CD8-positive, alpha-beta memory T cell (primary cell): ENCODE measurements at places on chromosomes 11 and 22.

DNA sequence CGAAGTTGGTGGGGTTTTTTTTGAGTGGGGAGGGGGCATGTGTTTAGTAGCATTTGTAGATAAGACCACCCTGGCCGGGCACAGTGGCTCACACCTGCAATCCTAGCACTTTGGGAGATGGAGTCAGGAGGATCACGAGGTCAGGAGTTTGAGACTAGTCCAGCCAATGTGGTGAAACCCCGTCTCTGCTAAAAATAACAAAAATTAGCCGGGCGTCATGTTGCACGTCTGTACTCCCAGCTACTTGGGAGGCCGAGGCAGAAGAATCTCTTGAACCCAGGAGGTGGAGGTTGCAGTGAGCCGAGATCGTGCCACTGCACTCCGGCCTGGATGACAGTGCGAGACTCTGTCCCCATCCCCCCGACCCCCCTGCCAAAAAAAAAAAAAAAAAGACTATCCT, 34.6 kb downstream of the CECR2 start:
- no peak for DNase-seq

- DNase-seq, result no peak
Measured at GRCh38 chr11:72144807-72145565, 9.5 kb downstream of the FOLR3 start.

DNA sequence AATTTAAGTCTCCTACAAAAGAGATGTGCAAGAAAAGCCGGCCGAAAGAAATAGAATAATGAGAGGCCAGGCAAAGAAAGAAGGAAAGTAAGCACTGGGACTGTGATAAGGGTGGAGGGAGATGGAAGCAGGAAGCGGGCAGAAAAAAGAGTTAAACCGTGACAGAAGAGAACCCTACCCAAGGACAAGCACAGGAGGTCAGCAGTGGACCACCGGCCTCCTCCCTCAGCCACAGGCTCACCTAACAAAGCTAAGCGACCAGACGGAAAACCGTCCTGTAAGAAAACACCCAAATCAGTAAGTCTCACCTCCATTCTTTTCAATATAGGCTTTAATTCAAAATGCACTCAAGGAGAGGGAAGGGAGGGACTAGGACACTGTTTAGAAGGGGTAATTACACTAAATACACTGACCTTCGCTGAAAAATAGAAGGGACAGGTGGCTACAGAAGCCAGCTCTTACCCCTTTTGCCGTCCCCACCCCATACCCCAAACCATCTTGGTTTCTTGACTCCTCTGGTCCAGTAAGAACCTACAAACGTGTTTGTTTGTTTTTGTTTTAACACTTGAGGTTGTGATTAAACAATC, 1.9 kb downstream of the FAM181B start:
- no peak for DNase-seq

GRCh38 chr11:72058416-72059034, 21.8 kb downstream of the NUMA1 start:
- DNase-seq, result no peak

- no peak for DNase-seq
Measured at GRCh38 chr11:129578006-129578405, 202.4 kb downstream of the BARX2 start.

DNA sequence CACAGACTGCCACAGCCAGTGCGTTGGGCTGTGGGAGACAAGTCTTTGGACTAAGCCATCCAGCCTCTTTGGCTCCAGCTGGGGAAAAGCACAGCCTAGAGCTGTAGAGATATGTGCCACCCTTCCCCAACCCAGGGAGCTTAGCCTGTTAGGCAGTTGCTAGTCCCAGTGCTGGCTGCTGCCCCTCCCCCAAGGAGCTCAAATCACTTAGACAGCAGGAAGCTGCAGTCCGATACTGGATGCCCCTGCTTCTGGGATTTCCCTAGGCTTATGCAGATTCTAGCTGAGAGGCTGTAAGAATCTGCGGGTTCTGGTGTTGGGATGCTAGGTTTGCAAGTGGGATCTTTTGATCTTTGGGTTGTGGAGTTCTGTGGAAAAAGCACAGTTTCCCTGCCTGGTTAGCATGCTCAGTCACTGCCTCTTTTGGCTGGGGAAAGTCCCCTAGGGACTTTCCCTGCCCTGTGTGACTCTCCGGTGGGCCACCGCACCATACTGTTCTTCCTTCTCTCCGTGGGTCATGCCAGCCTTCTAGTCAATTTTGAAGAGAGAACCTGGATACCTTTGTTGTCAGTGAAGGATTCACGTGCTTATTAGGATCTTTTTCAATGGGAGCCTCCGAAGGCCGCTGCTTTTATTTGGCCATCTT, 792.0 kb downstream of the KCNA4 start:
- no peak for DNase-seq

- no peak for DNase-seq
Measured at GRCh38 chr11:133520707-133521106, 11.6 kb downstream of the OPCML start.

- no peak for DNase-seq
Measured at GRCh38 chr11:33687733-33688479, 12.7 kb downstream of the C11orf91 start.

DNA sequence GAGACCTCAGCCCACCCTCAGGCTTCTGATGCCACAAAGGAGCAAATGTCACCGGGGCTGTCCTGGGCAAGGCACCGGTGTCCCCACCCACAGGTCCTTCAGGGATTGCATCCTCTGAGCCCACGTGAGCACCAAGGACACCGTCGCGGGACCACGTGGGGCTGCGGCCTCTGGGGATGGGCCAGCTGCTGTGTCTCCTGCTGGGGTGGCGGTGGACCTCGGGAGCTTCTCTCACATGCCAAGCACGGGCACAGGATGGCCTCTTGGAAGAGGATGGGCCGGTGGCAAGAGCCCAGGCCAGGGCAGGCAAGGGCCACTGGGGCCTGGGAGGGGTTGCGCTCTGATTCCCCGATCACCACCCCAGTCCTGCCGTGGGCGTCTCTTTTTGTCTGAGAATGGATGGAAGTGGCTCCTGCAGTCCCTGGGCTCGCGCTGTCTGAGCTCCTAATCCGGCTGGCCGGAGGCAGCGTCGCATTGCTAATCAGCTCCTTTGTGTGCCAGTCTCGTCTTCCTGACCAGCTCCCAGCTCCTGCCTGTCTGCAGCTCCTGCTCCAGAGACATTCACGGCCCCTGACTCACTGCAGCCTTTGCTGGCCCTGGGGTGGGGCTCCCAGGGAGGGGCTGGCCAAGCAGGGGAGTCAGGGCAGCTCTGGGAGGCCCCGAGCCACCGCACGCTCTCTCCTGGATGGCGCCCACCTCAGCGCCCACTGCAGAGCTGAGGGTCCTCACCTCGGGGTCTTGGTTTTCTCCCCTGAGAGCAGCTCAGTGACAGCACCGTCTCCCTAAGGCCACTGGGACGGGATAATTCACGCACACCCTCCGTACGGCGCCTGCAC, 146.7 kb downstream of the CTTN start:
- peak; percentile 40 for DNase-seq

- no peak for DNase-seq
Measured at GRCh38 chr11:8908099-8908498, 2.9 kb upstream of the AKIP1 start.

GRCh38 chr11:95076416-95076815, 9.7 kb downstream of the SRSF8 start:
- no peak for DNase-seq

DNA sequence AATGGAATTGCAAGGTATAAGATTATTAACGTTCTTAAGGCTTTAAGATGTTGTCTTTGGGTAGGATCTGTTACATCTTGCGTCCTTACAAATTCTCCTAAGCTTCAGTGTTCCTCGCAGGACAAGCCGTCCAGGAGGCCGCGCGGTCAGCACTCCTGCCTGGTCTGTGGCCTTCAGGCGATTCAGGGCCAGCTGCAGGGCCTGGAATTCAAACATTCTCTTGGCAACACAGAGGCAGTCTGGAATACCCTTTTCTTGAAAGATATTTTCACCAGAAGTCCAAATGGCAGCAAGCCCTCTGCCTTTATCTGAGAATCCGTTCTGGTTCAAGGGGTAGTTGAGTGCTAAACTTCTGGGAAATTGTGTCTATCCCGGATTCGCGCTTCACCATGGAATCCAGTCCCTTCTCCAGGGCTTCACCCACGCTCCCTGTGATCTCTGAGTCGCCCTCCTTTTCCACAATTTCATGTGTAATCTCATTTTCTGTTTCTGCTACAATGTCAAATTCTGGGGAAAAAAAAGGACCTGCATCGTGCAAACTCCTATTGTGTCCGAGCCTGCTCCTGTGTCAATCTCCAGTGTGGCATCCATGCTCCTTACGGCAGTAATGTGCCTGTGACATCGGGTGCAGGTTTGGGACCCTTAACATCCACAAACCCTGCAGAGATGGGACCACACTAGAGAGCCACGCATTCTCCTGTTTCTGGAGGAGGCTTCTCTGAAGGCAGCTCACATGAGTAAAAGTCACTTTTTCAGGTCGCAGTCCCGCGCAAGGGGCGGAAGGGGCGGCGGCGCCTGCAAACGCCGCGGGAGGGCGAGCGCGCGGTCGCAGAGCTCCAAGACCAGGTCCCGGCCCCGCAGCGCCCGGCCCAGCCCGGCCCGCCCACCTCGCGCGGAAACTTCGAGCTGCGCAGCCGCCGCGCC, 25.4 kb upstream of the SORL1 start:
- peak; percentile 23 for DNase-seq

DNA sequence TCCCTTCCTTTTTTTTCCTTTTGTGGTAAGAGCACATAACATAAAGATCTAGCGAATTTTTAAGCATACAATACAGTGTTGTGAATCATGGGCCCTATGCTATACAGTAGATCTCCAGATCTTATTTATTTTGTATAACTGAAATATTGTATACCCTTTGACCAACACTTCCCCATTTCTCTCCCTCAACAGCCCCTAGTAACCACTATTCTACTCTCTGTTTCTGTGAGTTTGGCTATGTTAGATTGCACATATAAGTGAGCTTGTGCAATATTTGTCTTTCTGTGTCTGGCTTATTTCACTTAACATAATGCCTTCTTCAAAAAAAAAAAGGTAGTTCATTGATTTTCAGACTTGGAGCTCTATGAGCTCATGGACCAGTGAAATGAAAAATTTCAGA, 180.5 kb downstream of the C11orf91 start:
- no peak for DNase-seq

DNA sequence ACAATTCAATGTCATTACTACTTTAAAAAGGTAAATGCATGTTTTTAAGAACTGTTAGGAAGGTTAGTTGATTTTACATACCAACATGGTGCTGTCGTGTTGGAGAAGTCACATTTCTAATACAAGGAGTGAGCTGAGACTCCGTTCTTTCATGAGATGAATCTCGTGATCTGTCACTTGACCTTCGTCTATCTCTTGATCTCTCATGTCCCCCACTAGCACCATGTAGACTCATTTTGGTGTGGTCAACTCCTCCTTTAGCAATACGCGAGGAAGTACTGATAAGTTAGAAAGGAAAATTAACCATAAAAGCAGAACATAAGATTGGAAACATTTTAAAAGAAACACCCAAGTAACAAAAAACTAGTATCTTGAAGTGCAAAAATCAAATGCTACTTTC, 41.5 kb downstream of the BTBD10 start:
- DNase-seq, result no peak

- no peak for DNase-seq
Measured at GRCh38 chr11:63146581-63146980, 2.6 kb upstream of the SLC22A24 start.

DNA sequence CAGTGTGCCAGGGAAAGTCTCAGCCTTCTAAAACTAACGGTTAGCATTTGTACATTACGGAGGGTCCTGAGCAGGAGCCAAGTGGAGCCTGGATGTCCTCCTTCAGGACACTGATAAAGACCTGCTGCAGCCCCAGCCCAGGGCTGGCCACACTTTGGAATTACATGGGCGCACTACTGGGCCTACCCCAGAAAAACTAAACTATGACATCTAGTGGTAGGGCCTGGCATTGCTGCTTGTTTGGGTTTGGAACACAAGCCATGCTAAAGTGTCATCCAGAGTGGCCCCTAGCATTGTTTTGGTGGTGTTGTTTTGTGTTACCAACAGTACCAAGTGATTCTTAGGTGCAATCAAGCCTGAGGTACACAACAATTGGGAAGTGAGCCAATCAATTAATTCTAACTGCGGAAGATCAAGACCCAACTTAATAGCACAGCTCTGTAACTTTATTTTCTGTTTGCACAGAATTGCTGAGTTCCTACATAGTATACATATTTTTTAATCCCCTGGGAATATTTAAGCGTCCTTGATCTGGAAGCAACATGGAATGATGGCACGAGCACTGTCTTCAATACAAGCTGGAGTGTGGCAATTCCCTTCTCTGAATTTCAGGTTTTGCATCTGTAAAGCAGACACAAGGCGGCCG, 340.7 kb downstream of the LARGE1 start:
- no peak for DNase-seq
